Lower leg skin (tissue), 4 donors: ENCODE measurements at places on chromosomes 2 and 18. TPM values are rescaled to one million over a fixed set of nuclear protein-coding genes. Genes with fewer than 3 reads are reported as not detected.

Gene TEKT4
- total RNA-seq, result not detected

Gene SELENOI
- 24.7 TPM for total RNA-seq

GRCh38 chr2:163571423-163572102 lies 164.2 kb downstream of the FIGN start:
- DNase-seq, result no peak

- DNase-seq, result no peak
Observed at GRCh38 chr2:51265539-51265938, 233.6 kb upstream of the NRXN1 start.

GRCh38 chr2:229141424-229142025 lies 129.6 kb downstream of the PID1 start:
- no peak for DNase-seq

Gene MYO3B
- total RNA-seq, result 0.81 TPM

Gene CHRNG
- not detected for total RNA-seq

Gene HOXD3
- total RNA-seq, result 0.56 TPM

DNA sequence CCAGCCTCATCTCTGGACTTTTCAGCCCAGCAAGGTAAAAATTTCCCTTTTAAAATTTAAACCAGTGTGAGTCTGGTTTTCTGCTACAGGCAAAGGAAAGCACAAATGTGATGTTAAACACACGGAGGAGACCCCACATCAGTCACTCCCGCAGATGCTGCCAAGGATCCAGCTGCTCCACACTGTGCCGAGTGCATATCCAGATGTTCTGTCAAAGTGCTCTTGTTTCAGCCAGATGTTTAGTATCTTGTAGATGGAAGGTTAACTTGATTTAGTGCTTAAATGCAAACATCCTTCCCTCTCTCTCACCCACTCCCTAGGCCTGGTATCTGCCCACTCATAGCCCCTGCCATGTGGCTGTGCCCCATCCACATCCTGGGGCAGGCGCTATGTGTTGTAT lies 15.8 kb upstream of the ATOH8 start:
- DNase-seq, result no peak

Gene ALPI
- not detected for total RNA-seq

Gene TCF7L1
- total RNA-seq, result 4.8 TPM

Gene RUFY4
- total RNA-seq, result not detected

- no peak for DNase-seq
Observed at GRCh38 chr2:54208364-54209240, 47.4 kb downstream of the TSPYL6 start.

- DNase-seq, result no peak
Observed at GRCh38 chr2:183126635-183127034, 2.4 kb downstream of the NUP35 start.

Gene MARCHF7
- 95.7 TPM for total RNA-seq

Gene MC5R
- not detected for total RNA-seq

DNA sequence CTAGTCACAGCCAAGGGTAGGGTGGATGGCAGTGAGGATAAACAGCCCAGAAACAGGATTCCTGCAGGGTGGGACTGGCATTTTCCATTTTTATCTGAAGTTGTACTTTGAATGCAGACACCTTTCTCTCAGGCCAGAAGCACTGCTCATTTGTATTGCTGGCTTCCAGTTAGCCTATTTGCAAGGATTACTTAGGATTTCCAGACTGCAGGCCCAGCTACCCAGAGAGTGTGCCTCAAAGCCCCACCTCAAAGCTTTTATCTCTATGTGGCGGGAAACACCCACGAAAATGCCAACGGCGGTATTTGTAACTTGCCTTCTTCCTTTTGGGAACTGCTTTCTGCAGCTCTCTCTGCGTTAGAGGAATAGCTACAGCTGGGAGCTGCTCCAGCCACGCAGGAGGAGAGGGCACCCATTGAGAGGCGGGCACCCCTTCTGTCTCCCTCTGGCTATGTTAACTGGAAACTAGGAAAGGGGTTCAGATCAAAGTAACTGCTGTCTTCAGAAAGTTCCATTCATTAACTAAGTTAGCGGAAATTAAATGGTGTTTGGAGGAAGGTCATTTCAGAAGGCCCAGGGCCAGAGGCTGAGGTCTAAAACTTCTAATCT lies 144.9 kb downstream of the TGIF1 start:
- DNase-seq, result no peak

Gene ANTXR1
- total RNA-seq, result 54.1 TPM

GRCh38 chr18:48754559-48754958 lies 196.2 kb downstream of the SMAD7 start:
- no peak for DNase-seq

- DNase-seq, result no peak
Observed at GRCh38 chr18:63255435-63255834, 64.1 kb downstream of the BCL2 start.

DNA sequence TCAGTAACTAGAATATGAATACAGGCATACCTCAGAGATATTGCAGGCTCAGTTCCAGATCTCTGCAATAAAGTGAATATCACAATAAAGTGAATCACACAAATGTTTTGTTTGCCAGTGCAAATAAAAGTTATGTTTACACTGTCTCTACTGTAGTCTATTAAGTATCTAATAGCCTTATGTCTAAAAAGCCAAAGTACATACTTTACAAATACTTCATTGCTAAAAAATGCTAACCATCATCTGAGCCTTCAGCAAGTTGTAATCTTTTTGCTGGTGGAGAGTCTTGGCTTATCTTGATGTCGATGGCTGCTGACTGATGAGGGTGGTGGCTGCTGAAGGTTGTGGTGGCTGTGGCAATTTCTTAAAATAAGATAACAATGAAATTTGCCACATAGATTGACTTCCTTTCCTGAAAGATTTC lies 159.4 kb downstream of the MYO1B start:
- DNase-seq, result no peak

Gene CRYBA2
- total RNA-seq, result not detected

DNA sequence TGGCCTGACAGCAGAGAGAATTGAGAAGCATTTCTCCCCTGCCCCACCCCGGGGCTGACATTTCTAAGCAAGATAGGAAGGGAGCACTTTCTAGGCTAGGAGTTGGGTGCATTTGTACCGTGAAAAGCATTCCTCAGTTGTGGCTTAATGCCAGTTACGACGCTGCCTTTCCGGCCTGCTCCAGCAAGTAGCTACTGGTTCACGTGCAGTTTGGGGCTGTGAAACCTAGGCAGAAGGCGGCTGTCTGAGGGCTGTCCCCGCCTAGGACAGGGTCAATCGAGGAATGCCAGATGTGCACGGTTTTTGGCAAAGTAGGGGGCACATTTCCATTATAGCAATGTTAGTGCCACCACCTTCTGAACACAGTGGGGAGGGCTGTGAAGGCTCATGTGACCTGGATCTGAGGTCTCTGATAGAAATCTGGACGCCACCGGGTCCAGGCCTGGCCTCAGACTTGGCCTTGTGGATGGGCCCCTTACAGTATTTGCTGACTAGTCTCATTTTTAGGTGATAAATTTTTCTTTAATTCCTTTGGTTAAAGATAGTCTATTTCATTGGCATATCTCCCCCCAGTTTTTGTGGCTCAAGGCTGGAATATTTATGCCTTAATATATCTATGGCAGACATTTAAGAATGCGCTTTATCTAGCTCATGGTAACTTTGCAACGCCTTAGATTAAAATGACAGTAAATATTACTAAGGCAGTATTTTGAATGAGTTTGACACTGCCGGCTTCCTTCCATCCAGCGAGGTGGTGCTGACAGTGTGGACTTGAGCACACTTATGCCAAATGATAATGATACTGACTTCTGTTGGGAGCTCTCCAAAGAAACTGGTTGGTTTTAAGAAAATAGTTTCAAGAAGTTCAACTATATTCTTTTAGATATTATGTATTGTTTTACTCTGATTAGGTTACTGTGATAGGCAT lies 78.7 kb downstream of the LPIN1 start:
- no peak for DNase-seq

Gene SIX3
- total RNA-seq, result not detected

Gene COL4A4
- total RNA-seq, result 0.08 TPM

DNA sequence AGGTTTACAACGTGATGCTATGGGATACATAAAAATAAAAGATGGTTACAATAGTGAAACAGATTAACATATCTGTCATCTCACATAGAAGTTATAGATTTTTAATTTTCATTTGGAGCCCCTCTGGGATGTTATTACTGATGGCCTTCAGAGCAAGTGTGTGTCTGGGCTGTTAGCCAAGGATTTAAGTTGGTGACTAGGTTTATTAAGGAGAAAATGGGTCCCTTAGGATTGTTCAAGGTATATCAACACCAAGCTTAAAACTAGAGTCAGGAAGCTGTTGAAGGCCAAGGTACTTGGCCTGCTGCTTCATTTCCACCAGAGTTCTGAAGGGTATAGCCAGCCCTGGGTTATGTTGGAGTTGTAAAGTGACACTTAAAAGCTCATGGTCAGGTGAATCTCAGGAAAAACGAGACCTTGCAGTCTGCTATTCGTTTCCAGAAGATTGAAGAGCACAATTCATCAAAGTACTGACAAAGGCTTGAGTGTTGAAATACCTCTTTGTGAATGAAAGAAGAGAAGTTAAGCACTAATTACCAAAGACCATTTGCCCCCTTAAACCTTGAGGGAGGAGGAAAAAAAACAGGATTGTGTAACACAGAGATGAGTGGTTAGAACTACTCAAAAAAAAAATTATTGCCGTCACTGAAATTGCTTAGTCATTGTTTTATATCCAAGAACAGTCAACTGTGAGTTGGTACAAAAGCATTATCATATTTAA lies 48.4 kb downstream of the MAP2 start:
- DNase-seq, result no peak

GRCh38 chr18:45060102-45060501 lies 379.4 kb downstream of the SETBP1 start:
- DNase-seq, result no peak

DNA sequence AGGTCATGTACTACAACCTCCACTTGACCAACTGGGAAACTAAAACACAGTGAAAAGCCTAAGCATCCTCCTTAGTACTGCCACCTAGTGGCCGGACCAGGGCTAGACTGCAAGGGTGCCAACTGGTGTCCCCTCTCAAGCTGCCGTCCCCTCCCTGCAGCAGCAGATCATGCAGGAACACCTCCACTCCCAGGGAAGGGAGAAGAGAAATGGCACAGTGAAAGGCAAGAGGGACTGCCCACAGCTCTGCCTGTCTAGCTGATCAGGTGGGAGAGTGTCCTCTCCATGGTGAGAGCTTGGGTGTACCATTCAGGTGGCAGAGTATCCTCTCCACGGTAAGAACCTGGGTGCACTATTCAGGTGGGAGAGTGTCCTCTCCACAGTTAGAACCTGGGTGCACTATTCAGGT lies 78.1 kb downstream of the AAK1 start:
- DNase-seq, result no peak

DNA sequence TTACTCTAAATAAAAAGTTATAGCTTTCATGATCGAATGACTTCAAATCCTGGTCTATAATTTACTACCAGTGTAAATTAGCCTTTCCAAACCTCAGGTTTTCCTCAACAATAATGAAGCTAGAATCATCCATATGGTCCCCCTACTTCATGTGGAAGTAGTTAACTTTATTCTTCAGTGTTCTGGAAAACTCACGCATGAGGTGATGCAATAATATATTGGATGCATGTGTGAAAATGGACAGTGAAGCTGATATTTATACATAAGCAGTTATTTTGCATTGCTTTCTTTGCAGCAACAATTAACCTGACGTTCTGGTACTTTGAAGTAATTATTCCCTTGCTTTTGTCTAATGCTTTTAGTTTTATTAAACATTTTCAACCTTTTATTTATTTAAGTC lies 18.6 kb upstream of the UNC80 start:
- no peak for DNase-seq

Gene NGEF
- total RNA-seq, result 16.4 TPM

Gene TLX2
- total RNA-seq, result not detected

Gene AQP12A
- not detected for total RNA-seq

Gene YIPF4
- total RNA-seq, result 14.7 TPM

DNA sequence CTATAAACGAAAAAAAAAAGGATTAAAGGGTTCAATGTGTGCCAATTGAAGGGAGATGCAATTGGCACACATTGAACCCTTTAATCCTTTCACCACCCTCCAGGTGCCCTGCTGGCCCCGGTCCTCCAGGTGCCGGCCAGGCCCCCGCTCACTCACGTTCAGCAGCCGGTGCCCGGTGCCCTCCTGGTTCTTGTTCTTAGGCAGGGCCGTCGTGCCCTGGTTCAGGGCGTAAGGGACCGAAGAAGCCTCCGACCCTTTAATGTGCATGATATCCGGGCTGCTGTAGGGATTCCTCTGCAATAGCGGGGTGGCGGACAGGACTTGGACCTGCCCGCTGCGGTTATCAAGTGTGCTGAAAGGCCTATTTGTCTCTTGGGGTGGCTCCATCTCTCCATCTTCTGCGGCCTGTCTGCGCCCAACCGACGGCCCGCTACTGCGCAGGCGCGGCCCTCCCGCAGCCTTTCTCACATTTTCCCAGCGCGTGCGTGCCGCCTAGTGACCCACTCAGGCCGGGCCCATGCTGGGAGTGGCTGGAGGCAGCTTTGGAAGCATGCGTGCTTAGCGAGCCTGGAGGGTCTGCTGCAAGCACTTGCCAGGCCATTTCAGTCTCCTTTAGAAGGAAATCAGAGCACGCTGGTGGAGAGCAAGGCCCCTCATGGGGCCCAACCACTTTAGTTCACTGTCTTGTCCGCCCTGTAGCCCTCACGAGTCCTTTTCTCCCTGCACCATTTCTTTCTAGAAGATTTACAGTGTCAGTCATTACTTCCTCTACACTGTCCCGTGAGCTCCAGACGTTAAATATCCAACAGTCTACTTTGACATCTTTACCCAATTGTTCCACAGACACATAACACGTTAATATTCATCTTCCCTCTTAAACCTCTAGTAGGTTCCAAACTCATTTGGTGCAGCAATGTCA lies 24.3 kb downstream of the TMEM237 start:
- DNase-seq, result peak; percentile 85

DNA sequence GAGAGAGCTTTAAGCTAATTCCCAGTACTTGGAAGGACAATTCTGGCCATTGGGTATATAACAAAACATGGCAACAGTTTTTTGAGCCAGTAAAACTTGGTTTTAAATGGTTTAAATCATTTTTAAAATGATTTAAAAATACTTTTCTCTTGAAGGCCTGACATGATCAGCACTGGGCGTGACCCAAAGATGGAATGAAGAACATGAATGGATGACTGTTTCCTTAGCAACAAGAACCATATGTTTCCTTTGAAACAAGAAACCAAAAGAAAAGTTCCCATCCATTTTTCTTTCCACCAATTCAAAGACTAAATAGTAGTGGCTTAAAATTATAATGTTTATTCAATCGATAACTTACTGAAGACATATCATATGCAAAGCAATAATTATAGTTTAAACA lies 348.3 kb upstream of the FIGN start:
- DNase-seq, result no peak

DNA sequence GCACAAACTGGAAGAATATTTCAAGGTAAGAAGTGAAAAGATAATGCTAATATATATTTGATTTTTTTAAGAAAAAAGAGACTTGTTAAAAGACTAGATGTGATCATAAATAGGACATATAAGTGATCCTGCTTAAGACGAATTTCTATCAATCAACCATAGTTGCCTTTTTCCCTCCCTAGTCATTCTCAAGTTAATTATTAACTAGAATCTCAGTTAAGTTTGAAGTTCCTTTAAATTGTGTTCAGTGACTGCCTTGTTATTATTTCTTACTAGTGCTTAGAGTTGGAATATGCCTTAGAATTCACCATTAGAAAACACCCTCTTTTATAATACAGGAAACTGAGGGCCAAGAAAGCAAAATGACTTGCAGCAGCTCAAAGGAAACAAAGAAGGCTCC lies 141.5 kb upstream of the SP5 start:
- no peak for DNase-seq

- no peak for DNase-seq
Observed at GRCh38 chr18:23107718-23108117, 27.6 kb upstream of the CABLES1 start.

GRCh38 chr2:195414537-195415100 lies 242.4 kb upstream of the SLC39A10 start:
- no peak for DNase-seq
